Activated T-cell treated with anti-CD3 and anti-CD28 coated beads, Interleukin-2, amount 50 U/mL, for 72 hours (primary cell): ENCODE measurements at places on chromosomes 2 and 18. TPM values are rescaled to one million over a fixed set of nuclear protein-coding genes. Genes with fewer than 3 reads are reported as not detected.

The SOWAHC gene
- total RNA-seq: 1.7 TPM

The FBXO15 gene
- 2.1 TPM for total RNA-seq

The SPRED2 gene
- 4.3 TPM for total RNA-seq

The DSG1 gene
- total RNA-seq: not detected

The COLEC12 gene
- total RNA-seq: 0.05 TPM

The ABCG5 gene
- total RNA-seq: not detected
